ENCODE measurements at places on chromosomes 12 and 14. TPM values are rescaled to one million over a fixed set of nuclear protein-coding genes. Genes with fewer than 3 reads are reported as not detected.

- no peak for DNase-seq
Observed at GRCh38 chr12:98188650-98189077, 326.7 kb upstream of the TMPO start.

DNA sequence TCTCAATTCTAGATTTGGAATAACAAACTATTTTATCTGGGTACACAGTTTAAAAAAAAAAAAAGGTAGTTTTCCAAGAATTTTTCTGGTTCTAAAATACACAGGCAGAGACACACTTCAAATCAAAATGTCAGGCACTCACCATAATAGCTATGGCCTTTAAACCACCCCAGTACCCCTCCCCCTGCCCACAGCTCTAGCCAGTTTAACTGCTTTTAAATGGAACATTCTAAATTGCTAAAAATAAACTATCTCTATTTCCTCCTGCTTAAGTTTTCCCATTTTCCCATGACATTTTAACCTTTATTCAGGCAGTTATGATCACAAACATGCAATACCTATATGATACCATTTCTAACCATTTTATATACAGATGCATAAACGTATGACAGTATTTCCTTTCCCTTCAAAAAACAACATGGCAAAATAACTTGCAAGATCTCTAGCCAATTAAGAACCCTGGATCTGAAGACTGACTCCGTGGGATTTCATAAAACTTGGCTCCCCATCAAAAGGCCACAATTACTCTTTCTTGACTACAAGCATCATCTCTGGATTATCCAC, 46.3 kb downstream of the PPP2R5E start:
- no peak for DNase-seq

DNA sequence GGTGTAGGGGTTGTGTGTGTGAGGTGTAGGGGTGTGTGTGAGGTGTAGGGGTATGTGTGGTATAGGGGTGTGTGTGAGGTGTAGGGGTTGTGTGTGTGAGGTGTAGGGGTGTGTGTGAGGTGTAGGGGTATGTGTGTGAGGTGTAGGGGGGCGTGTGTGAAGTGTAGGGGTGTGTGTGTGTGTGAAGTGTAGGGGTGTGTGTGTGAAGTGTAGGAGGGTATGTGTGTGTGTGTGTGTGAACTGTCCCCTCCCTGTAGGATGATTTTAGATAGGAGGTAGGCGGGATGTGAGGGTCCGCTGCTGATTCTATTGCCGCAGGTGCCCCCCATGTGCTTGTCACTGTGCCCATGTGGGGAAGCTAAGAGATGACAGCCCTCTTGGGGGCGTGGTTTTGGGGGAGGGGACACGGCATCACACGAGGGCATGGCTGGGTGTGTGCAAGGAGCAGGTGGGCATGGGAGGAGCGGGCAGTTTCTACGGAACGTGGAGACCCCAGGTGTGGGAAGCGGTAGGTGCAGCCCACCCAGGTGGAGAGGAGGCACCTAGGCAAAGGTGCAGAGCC, 88.5 kb downstream of the DDX51 start:
- no peak for DNase-seq

DNA sequence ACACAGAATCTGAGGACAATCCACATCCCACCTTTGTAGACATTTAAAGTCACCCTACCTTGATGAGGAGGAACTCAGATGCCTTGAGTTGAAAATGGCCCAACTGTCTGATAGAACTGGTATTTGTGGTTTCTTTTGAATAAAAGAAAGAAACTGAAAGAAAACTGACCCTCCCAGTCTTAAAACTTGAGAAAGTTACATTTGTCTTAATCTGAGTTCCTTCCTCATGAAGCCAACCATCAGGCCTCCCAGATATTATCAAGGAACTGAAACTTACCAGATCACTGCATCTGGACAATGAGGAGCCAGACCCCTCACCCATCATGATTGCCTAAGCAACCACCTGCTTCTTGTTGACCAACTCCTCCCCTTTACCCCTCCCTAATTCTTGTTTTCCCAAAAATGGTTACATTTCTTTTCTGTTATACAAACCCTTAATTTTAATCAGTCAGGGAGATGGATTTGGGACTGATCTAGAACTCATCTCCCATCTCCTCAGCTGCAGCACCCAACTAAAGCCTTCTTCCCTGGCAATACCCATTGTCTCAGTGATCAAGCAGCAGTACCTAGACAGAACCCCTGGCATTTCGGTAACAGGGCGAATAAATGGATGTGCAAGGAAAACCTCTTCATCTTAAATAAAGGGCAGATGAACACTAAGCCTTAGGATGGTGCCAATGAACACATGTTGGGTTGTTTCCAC, 72.0 kb upstream of the RESF1 start:
- no peak for DNase-seq

The PPP4R4 gene
- total RNA-seq, result 0.68 TPM

The INHBE gene
- total RNA-seq, result not detected

The BCL2L14 gene
- total RNA-seq, result 12.2 TPM

The KRT74 gene
- not detected for total RNA-seq
